ENCODE measurements at places on chromosomes 11 and 22.

- no peak for DNase-seq
These were observed 1047.1 kb upstream of the TENM4 start for GRCh38 chr11:80487952-80488351.

GRCh38 chr22:44909241-44909640, 100.6 kb downstream of the PHF21B start:
- DNase-seq = no peak

- peak; percentile 84 for DNase-seq
These were observed 1.5 kb downstream of the SLC43A1 start for GRCh38 chr11:57513911-57514537.

GRCh38 chr22:47195156-47195483, 432.7 kb downstream of the TBC1D22A start:
- no peak for DNase-seq

DNA sequence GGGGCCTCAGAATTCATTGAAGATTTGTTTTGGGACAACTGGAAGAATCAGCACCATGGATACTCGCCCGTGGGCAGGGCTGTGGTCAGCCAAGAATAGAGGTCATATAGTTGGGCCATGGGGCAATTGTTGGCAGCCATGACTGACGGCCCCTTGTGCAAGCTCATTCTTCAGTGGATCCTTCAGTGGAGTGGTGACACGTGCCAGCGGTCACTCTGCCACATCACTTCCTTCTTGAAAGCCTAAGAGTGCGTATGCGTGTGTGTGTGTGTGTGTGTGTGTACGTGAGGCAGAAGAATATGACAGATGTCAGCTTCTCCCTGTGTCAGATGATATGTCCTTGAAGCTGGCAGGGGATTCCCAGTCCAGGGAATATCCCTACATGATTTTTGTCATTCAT, 1.8 kb upstream of the IL18BP start:
- peak; percentile 35 for DNase-seq

GRCh38 chr11:128174465-128175291, 412.7 kb downstream of the ETS1 start:
- DNase-seq = no peak

- peak; percentile 46 for DNase-seq
These were observed 116.9 kb upstream of the SNX19 start for GRCh38 chr11:131033151-131033651.

DNA sequence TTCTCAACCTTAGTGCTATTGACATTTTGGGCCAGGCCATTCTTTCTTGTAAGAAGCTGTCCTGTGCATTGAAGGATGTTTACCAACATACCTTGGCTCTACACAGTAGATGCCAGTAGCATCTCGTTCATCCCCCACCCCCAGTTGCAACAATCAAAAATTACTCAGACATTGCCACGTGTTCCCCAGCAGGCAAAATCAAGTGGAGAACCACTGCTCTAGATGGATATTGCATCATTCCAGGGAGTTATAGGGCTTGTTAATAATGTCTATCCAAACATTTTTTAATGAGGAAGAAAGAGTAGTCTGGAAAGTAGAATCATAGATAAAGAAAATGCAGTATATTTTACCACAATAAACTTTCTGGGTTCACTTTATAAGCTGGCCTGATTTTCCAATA, 64.1 kb downstream of the PRMT3 start:
- DNase-seq = peak; percentile 14

DNA sequence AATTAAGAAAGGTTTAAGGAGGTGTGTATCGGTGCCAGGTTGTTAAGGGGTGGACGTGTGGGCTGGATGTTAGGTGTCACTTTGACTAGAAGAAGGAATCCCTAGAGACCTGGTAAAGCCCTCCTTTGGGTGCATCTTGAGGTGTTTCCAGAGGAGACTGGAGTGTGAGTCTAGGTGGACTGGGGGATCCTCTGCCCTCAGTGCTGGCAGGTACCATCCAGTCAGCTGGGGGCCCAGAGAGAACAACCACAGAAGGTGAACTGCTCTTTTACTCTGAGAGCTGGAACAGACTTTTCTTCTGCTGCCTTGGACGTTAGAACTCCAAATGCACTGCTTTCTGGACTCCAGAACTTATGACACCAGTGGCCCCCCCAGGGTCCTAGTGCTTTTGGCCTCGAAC, 44.0 kb downstream of the SPATA19 start:
- DNase-seq = no peak

All from NB4 (cell line).